Sigmoid colon (tissue), 7 donors: ENCODE measurements at places on chromosomes 7 and 10. TPM values are rescaled to one million over a fixed set of nuclear protein-coding genes. Genes with fewer than 3 reads are reported as not detected.

The CPXM2 gene
- 48.5 TPM for total RNA-seq

GRCh38 chr10:17428351-17429097 lies 25.9 kb downstream of the ST8SIA6 start:
- no peak for DNase-seq

The RPEL1 gene
- total RNA-seq: not detected

The TSPAN12 gene
- total RNA-seq: 44.6 TPM

The MYH16 gene
- not detected for total RNA-seq

The ST7 gene
- total RNA-seq: 37.7 TPM

DNA sequence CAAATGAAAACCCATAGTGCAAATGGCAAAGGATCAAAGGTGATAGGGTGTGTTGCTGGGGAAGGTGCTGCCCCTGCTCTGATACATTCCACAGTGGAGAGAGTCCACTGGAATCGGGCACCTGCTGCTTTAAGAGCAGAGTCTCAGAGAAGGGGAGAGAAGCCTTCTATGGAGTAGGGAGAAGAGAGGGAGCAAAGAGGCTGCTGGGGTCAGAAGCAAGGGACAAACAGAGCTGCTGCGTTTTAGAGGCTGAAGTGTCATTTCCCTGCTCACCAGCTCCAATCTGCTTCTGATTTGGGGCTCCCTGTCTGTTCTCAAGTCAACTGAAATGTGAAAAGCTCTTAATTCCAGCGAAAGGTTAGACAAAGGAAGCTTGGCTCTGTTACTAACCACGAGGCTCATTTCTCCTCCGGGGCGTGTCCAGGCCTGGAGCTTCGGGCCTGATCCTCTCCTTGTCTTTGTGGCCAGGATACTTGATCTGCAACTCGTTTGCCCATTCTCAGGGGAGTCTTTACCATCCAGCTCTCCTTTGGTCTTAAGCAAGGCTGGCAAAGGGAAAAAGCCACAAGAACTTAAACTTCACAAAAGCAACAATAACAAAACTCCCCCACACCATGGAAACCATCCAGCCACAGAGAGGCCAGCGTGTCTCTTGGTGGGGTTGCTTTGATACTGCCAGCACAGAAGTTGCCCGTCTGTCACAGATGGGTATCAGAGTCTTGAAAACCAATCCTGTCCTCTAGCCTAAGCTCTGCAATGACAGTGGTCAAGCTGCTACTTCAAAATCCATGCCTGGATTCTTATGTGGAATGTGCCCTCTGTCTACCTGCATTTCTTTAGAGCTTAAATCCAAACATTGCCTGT lies 692.6 kb downstream of the SUGCT start:
- DNase-seq: no peak

DNA sequence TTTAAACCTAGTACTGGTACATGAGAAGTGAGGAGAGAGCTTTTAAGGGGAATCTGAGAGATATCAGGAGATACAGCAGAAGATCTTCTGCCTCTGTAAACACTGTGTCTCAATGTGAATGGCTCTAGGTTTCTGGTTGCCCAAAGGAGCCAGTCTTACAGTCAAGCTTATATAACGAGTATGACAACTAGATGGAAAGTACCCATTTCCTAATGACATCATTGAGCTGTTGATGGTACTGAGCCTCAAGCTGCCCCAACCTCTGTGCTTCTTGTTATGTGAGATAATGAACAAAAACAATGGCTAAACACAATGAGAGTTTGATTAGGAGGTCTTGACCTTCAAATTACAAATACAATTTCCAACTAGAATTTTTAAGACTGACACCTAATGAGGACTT lies 451.5 kb downstream of the SORCS1 start:
- no peak for DNase-seq

GRCh38 chr10:88254091-88254490 lies 329.0 kb downstream of the RNLS start:
- DNase-seq: no peak

DNA sequence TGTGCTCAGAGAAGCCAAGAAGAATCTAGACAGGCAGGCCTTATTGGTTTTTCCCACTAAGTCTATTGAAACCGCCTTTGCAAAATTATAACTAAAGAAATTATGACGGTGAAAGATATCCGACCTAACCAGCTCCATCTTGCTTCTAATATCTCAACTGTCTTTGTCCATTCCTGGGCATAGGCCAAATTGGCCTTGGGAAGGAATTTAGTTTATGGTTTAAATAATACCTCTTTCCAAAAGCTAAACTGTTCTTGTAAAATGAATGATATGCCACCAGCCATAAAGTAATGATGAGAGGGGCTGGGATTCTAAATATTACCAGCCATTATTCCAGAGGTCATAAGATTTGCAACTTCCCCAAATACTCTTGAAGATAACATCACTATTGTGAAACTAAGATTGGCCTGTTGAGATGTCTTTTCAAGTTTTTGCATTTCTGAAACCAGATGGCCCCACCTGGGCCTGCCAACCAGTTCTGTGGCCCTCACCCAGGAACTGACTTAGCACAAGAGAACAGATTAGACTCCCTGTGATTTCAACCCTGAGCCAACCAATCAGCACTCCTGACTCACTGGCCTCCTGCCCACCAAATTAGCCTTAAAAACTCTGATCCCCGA lies 41.2 kb upstream of the SLC35G1 start:
- DNase-seq: no peak

The TACC2 gene
- total RNA-seq: 173 TPM

DNA sequence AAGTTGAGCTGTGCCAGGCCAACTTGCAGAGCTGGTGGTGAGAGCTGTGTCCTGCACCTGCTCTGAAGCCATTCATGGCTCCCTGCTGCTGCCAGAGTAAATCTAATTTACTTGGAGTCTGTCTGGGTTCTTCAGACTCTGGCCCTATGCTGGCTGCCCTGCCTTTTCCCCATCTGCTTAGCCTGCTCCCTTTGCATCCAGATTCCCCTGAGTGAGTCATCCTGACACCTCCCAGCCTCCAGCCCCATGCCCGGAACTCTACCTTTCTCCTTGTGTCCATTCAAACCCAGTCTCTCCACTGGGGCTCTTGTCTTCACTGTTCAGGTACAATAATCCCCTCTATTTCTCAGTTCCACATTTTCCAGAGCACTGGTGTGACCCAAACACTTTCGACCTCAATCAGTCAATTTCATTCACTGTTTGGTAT lies 434.4 kb upstream of the ZMIZ1 start:
- DNase-seq: no peak

DNA sequence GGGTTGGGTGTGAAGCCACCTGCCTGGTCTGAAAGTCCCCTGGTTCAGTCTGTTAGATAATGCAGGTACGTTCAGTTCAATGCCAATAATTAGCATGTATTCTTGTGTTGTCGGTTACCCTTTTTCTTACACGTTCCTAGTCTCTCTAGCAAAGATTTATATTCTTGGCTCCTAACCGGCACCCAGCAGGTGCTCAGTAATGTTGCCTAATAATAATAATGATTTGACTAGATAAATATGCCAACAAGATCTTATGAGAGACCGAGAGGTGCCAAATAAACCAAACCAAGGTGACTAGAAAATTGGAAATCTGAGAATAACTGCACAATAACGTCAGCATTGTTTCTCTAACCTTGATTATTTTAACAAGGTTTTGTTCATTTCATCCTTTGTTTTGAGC lies 1.1 kb upstream of the SMIM30 start:
- no peak for DNase-seq

The ADAM12 gene
- total RNA-seq: 0.14 TPM

DNA sequence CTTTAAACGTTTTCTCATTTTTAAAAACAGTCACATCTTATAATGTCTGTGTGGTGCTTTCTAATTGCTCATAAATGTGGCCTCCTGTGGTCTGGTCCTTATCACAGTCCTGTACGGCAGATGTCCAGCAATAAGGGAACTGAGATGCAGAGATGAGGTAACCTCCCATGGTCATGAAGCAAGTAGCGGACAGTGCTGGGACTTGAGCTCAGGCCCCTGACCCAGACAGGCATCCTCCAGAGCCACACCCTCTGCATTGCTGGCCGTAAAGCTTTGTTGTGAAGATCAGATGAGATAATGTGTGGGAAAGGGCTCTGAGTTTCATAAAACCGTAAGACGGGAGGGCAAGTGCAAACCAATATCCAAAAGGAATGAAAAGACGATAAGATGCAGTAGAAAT lies 48.2 kb downstream of the DYNC2I1 start:
- DNase-seq: no peak

The MMRN2 gene
- 8.6 TPM for total RNA-seq

DNA sequence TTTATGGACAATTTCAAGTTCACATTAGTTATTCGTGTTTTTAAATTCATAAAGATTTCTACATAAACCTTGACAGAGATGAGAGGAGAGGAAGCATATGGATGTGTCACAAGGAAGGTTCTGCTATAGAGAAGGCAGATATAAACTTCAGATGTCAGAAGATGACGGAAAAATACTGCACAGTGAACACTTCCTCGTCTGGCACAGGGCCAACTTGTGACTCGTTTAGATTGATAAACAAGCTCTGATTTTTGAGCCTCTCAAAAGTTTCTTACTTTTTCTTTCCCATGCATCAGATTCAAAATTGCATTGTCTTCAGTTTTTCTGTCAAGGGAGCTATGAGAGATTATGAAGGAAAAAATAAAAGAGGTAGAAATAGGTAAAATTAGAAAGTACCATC lies 156.4 kb upstream of the MINDY3 start:
- DNase-seq: no peak

- no peak for DNase-seq
Observed at GRCh38 chr7:70736715-70737460, 395.1 kb upstream of the GALNT17 start.

GRCh38 chr10:60569681-60570080 lies 180.0 kb upstream of the ANK3 start:
- no peak for DNase-seq

DNA sequence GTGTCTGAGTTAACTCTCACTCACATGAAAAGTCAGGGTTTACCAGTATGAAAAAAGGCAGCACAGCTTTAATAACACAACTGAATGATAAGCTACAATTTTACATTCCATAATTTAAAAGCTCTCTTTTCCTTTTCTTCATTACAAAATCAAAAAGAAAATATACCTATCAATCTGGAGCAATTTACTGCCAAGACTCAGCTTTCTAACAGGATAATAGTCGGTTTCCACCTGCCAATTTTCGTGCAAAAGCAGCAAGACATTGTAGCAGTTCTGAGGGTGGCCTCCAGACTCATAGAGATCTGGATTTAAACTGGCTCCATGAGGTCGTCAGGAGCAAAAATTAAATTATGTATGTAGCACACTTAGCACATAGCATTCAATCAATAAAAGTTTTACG lies 191.0 kb downstream of the GLI3 start:
- DNase-seq: no peak

DNA sequence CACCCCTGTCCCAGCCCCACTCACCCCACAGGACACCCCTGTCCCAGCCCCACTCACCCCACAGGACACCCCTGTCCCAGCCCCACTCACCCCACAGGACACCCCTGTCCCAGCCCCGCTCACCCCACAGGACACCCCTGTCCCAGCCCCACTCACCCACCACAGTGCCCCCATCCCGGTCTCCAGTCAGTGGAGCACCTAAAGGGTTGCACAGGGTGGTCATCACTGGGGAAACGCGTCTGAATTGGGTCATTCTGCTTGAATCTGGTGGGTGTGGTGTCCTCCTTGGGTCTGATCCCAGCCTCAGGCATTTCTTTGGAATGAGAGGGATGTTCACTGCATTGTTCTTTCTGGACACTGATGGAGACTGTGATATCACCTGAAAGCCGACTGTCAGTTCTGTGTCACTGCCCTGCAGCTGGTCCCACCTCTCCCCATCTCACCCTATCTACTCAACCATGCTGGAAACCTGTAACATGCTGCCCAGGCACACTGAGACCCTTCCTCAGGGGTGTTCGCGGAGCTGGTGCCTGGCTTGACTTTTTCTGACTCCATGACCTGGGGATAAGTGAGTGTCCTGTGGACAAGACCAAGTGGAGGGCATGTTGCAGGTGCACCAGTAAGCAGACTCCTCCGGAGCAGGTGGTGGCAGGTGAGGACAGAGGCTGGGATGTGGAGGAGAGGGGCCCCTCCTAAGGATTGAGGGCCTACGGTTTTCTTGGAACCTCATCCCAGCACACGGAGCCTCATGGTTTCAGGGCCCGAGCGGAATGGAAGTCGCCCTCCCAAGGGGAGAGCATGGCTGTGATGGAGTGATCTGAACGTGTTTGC lies 262.5 kb upstream of the PPP2R2D start:
- no peak for DNase-seq

DNA sequence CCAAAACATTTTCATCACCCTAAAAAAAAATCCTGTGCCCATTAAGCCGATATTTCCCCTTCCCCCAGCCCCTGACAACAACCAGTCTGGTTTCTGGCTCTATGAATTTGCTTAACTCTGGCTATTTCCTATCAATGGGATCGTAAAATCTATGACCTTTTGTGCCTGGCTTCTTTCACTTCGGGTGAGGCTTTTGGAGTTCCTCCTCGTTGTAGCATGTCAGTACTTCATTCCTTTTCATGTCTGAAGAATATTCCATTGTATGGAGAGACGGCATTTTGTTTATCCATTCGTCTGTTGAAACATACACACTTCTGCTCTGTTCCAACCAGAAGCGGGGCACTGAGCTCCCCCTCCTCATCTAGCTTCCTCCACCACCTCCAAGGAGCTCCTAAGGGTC lies 29.5 kb downstream of the TACC2 start:
- DNase-seq: no peak

GRCh38 chr10:133373174-133374090 lies at the start of gene ECHS1:
ECHS1 (minus strand) TSS chr10:133373354; CDS start chr10:133373333, 21 bp downstream.
- peak; percentile 97 for DNase-seq

DNA sequence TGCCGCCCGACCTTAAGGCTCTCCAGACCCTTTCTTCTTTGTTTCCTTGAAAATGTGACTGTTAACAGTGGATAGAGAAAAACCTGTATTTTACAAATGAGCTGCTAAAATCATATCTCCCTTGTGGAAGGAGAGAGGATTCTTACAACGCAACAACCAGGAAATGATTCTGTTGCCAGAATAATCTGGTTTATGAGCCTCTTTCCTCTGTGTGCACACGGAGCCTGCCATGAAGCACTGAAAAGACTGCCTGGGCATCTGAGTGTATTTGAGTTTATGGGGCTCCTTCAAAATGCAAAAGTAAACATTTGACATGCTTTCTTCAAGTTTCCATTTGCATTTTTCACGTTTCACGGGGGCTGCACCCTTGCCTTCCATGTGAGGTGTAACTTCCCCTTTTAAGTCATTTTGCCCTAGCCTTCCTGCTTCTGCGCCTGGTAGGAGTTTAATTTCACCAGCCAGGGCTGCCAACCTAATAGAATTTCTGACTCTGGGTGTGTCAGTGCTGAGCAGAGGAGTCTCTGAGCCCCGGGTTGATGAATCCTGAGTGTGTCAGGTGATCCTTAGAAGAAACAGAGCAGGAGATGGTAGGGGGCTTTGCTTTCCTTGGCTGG lies 101.2 kb downstream of the GRB10 start:
- no peak for DNase-seq

DNA sequence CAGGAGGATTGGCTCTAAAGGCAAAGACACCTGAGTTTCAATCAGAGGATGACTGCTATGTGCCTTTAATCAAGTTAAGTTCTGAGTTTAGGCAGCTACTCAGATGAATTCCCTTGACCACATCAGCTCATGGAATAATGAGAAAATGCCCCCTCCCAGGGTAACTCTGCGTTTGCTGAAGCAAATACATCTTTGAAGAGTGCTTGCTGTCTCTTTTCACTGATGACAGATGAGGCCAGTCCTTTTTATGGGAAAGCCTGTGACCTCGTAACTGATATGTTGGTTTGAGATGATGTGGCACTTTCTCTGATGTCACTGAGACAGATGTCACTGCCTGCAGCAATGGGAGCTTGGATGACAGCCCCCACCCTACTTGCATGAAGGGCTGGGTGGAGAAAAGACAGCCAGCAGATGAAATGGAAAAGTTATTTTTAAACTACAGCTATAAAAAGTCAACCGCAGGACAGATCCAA lies 43.7 kb upstream of the DGKI start:
- DNase-seq: no peak
